Activated CD4-positive, alpha-beta T cell treated with anti-CD3 and anti-CD28 coated beads for 24 hours (primary cell): ENCODE measurements at places on chromosomes 11 and 22.

DNA sequence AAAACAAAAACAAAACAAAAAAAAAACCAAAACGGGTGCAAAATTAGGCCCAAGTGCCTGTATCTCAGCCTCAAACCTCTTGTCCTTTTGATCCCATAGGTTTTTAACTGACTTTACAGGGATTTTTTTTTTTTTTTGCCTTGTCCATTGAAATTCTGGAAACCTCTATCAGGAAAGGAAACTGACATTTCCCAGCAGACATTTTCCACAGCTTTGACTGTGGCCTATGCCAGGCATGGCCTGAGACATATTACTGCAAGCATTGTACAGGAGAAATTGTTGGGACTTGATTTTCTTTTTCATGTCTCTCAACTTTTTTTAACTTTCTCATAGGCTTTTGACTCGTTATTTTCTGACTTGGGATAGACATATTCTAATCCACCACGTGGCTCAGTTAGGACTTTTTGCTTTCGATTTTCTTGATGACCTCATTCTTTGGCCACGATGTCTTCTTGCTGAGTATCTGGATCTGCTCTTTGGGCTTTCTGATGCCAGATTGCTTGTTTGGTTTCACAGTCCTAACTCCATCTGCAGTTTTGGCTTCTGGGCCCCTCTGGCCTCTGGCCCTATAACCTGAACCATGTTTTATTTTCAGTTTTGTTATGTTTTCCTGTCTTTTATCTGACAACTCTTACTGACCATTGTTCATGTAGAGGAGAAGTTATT lies 336.1 kb upstream of the C11orf87 start:
- no peak for DNase-seq

DNA sequence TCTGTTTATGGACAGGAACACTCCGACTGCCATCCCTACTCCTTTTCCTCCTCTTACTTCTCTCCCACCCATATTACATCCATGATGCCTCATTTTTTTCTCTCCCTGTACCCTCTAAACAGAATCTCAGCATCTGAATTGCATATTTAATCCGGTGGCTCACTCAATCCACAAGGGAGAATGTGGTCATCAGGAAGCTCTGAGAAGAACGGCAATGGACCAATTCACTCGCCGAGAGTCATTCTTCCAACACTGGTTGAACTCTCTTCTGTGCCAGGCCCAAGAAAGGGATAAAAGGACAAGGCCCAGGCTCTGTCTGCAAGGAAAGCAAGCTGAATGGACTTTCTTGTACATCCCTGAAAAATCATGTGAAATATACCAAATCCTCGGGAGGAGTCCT lies 15.9 kb downstream of the MAP6 start:
- DNase-seq = no peak

- no peak for DNase-seq
These were observed 392.5 kb downstream of the CTTN start for GRCh38 chr11:70790671-70791300.

- no peak for DNase-seq
These were observed 18.8 kb upstream of the USP47 start for GRCh38 chr11:11822946-11823345.

DNA sequence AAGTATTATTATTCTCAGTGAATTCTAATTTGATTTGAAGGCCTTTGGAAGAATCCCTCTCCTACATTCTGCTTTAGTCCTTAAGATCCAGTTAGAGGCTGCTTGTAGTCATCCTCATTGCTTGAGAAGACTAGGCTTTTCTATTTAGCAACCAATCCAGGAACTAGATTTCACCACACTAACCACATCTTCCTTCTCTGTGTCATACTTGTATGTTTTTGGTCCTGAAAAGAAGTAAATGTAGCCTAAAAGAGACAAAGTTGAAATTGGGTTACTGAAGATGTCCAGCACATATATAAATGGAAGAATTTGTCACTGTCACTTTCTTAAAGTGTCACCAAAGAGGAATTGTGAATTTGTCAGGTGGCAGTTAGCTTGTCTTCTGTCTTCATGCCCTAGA lies 46.6 kb upstream of the MMP7 start:
- DNase-seq = no peak

DNA sequence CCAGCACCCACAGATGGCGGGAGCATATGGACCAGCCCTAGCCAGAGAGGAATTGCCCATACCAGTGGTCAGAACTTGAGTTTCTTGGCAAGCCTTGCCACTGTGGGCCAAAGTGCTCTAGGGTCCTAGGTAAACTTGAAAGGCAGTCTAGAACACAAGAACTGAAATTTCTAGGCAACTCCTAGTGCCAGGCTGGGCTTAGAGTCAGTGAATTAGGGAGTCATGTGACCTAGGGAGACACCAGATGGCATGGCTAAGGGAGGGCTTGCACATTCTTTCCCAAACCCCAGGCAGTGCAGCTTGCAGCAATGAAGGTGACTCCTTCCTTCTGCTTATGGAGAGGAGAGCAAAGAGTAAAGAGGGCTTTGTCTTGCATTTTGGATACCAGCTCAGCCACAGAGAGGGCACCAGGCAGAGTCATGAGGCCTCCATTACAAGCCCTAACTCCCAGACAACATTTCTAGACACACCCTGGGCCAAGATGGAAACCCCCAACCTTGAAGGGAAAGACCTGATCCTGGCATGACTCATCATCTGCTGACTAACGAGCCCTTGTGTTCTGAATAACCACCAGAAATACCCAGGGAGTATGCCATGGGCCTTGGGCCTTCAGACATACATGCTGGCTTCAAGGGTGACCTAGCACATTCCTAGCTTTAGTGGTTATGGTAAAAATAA lies 19.2 kb upstream of the OR56A3 start:
- DNase-seq = peak; percentile 0

GRCh38 chr22:22590136-22590891 lies 31.2 kb upstream of the PRAME start:
- DNase-seq = no peak

GRCh38 chr22:46992121-46992731 lies 229.8 kb downstream of the TBC1D22A start:
- no peak for DNase-seq

GRCh38 chr11:33835143-33835878 lies 56.6 kb downstream of the LMO2 start:
- DNase-seq = no peak

DNA sequence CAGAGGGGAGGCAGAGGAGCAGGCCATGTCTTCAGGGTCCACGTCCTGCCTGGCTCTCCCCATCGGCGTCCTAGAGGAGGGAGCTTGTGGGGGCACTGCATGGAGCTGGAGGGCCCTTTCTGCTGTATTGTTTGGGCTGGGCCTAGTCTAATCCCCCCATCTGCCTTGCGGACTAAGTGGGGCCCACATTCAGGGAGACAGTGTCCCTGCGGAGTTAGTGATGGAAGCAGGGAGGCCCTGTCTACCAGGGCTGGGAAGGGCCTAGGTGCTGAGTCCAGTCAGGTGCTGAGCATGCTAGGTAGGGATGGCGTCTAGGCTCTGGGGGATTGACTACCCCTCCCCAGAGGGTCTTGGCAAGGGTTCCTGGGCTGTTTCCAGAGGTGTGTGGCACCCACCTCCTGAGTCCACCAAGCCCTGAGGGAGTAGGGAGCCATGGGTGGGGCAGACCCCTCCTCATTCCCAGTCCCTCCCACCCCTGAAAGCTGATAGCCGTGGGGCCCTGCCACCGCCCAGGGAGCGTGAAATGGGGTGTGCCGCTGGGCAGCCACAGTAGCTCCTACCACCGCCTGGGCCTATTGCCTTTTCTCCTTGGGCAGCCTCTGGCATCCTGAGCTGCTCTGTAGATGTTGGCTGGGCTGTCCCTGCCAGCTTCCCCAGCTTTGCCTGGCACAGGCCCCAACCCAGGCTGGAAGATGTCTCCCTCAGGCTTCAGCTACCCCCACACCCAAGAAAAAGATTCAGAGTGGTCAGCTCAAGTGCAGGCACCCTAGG lies 1.9 kb upstream of the POLD4 start:
- no peak for DNase-seq

DNA sequence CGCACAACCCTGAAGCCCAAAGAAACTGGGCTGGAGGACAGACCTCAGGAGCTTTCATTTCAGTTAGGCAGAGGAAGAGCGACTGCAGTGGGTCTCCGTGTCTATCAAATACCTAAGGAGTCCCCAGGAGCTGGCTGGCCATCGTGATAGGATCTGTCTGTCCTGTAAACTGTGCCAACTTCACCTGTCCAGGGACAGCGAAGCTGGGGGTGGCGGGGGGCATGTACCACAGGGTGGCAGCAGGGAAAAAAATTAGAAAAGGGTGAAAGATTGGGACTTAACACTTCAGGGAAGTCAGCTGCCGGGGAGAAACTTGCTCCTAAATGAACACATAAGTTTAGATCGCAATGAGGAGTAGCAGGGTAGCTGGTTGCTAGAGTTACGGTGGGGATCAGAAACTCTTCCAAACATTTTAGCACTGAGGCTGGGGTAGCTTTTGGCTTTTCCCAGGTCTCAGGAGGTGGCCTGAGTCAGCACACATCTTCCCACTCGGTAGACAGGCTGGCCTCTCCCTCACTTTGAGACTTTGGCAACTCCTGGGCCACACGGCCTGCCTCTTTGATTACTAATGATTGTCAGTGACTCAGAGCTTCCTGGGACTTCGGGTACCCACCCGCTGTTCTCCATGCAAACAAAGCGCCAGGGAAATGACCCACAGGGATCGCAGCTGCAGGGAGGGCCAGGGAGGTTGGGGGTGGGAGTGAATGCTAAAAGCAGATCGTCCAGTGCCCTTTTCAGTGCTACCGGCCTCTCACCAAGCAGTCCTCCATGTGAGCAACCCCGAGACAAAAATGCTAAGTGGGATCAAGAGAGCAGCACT lies 2.9 kb upstream of the MTFP1 start:
- DNase-seq = peak; percentile 30

DNA sequence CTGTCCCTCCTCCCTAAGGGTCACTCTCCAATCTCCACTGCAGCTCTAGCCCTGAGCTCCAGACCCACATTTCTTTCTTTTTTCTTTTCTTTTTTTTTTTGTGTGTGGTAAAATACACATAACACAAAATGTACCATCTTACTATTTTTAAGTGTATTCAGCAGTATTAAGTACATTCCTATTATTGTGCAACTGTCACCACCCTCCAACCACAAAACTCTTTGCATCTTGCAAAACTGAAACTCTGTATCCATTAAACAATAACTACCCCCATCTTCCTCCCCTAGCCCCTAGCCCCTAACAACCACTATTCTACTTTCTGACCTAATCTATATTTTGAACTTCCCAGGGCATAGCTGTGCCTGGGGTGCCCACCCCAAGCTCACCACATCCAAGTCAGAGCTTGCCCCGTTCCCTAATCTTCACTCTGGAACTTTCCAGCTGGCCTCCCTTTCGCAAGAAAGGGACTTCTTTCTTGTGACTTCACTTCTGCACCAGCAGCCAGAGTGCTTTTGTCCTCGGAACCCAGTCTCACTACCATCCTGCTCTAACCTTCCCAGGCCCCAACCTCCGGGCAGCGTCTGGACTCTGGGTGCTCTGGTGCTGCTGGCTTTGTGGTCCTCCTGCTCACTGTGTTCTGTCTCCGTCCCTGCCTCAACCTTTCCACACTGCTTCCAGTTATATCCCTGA lies 30.7 kb downstream of the PARVG start:
- DNase-seq = no peak

GRCh38 chr11:57276169-57276970 lies 39.3 kb upstream of the APLNR start:
- no peak for DNase-seq

- peak; percentile 39 for DNase-seq
These were observed 14.1 kb upstream of the IL2RB start for GRCh38 chr22:37163575-37164504.

DNA sequence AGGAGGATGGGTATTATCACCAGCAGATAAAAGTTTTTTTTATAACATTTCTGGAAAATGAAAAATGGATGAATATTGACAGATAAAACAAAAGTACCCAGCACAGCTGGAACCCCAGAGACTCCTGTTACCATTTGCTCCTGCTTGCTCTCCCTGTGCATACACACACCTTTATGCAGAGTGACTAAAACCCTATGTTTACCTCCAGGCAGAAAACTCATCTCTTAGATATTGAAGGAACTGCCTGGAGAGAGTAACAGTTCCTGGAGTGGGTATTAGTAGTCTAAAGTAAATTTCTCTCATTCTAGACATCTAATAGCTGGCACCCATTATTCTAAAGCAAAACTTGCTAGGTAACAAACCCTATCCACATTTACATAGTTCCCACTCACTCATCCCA lies 38.0 kb downstream of the CYP2R1 start:
- no peak for DNase-seq

- DNase-seq = no peak
These were observed 108.3 kb downstream of the PTPRJ start for GRCh38 chr11:48088682-48089050.

- no peak for DNase-seq
These were observed 14.7 kb downstream of the GATD1 start for GRCh38 chr11:762421-763072.

GRCh38 chr11:102465696-102466095 lies 13.1 kb upstream of the TMEM123 start:
- no peak for DNase-seq
